ENCODE measurements at places on chromosomes 6 and 20.

- no peak for DNase-seq
These were observed 36.5 kb downstream of the SNX14 start for GRCh38 chr6:85556992-85557668.

GRCh38 chr6:1313384-1313766, 1.5 kb downstream of the FOXQ1 start:
- DNase-seq = no peak

DNA sequence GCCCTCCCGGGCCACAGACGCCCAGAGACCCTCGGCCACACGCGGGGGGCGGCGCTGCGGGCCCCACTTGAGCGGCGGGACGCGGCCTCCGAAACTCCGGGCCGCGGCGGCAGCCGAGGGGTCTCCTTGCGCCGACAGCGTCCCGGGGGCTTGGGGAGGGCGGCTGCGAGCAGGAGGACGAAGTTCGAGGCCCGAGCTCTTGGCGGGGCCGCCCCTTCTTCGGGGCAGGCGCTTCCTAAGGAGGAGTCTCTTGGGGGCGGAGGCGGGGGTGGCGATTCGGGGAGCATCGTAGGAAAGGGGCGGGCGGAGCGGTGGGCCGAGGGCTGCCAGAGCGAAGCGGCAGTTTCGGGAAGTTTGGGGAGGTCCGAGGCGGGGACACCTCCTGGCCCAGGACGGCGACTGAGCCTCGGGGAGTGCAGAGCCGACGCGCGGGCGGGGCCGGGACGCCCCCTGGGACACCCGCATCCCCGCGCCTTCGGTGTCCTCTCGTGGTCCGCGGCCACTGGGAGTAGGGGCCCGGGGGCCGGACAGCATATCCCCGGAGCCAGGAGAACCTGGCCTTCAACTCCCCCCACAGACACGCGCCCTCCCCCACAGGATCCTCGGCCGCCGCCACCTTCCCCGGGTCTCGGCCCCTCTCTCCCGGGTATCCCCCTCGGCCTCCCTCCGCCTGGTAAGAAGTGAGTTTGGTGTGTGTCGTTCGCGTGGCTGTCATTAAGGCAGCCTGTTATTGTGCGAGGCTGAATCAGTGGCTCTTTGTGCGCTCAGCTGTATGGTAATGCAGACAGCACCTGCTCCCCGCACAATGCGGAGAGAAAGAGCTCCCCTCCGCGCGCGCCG, 613 bp upstream of the DLL1 start:
- DNase-seq = no peak

GRCh38 chr20:59731376-59731775, 127.0 kb downstream of the PHACTR3 start:
- DNase-seq = peak; percentile 30

All from RWPE2 (cell line).